ENCODE measurements at places on chromosomes 11 and 22.

DNA sequence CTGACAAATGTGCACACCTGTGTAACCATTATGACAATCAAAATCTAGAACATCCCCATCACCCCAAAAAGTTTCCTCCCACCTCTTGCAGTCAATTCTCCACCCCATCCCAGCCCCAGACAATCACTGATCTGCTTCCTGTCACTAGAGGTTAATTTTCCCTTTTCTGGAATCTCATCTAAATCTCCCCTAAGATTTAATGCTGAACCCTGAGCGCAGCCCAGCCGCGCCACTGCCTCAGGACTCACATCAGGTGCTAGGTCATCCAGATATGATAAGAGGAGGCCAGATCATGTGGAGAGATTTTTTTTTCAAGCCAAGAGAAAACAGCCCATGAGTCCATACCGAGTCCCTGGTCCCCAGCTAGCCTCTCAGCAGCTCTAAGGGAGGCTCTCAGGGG, 4.3 kb upstream of the TMPRSS13 start:
- DNase-seq: no peak

GRCh38 chr11:27209562-27210005, 153.4 kb downstream of the CCDC34 start:
- no peak for DNase-seq

- DNase-seq: no peak
These were observed 380.3 kb upstream of the PITPNB start for GRCh38 chr22:28299309-28299708.

- no peak for DNase-seq
These were observed 5.6 kb downstream of the PLAAT2 start for GRCh38 chr11:63557570-63557969.

DNA sequence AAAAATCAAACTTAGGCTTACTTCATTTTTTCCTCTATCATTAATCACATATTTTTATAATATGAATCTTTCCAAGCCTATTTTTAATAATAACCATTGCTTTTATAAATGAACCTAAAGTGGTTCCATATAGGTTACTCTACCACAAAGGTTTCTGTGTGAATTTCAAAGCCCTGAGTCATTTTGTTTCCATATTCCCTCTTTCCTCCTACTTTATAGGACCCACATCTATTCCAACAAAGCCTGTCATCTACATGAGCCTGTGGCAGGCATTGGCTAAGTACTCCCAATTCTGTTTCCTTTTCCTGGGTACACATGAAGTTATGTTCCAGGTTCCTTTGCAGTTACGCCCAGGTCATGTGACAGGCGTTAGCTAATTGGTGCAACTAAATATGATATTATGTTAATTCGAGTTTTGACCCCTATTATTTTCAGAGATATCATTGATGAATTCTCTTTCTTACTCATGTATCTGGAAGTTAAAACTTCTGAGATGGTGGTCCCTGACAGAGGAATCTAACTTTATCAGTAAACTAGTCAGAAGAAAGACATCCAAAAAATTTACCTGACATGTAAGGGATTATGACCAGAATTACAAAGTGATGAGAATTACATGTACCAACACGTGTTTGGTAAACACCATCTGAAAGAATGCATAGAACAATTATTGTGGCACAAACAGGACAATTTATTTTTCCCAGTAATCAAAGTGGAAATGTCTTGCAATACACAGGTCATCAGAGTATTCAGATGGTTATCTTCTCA, 1264.0 kb upstream of the CNTN5 start:
- no peak for DNase-seq

GRCh38 chr11:125357551-125357950, 138.5 kb downstream of the FEZ1 start:
- no peak for DNase-seq

All from AG04450 (cell line).